NCI-H510A (cell line): ENCODE measurements at places on chromosomes 5 and 9.

- peak; percentile 33 for DNase-seq
Measured at GRCh38 chr9:86948074-86948929, 996 bp upstream of the GAS1 start.

- DNase-seq: no peak
Measured at GRCh38 chr5:93296338-93296737, 284.7 kb downstream of the NR2F1-AS1 start.

DNA sequence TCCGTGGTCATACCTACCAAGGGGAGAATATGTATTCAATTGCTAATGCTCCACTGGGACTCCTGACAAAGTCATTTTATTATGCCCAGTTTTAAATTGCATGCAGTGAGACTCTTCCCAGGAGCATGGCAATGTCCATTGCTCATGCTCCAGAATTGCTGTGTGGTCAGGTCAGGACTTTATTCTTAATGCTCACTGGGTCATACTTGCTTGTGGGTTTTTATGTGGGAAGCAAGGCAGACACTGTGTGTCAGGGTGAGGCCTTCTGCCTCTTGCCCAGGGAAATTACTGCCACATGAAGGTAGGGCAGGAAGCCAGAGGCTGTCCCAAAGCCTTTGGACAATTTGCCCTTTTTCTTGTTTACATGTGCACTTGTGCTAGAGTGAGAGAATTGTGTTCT, 164.6 kb upstream of the MEF2C start:
- no peak for DNase-seq

GRCh38 chr9:111794835-111795556, at the start of gene SHOC1:
Gene SHOC1 (minus strand): TSS chr9:111794937. CDS start chr9:111791418, 3,519 bp downstream.
- no peak for DNase-seq

DNA sequence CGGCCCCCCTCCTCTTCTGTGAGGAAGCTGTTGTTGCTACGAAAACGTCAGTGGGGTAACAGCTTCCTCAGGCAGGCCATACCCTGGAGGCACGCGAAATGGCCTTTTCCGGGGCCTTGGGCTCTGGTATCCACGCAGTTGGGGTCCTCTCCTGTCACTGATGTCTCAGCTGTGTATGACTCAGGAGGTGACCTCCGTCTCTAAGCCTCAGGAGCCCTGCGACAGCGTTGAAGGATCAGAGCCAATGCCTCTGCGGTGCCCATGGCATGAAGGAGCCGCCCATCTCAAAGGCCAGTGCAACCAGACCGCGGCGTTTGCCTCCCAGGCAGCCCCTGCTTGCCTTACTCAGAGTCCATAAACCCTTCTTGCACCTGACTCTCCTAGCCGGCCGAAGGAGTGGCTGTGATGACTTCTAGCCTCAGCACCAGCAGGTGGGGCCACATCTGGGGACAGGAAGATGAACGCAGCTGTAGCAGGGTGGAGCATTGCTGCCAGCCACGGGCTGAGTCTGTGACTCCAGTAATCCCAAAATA, 1.0 kb upstream of the MXD3 start:
- peak; percentile 21 for DNase-seq

- no peak for DNase-seq
Measured at GRCh38 chr5:669842-670395, 23.2 kb downstream of the TPPP start.

GRCh38 chr5:56814361-56814962, 887 bp upstream of the MAP3K1 start:
- no peak for DNase-seq

DNA sequence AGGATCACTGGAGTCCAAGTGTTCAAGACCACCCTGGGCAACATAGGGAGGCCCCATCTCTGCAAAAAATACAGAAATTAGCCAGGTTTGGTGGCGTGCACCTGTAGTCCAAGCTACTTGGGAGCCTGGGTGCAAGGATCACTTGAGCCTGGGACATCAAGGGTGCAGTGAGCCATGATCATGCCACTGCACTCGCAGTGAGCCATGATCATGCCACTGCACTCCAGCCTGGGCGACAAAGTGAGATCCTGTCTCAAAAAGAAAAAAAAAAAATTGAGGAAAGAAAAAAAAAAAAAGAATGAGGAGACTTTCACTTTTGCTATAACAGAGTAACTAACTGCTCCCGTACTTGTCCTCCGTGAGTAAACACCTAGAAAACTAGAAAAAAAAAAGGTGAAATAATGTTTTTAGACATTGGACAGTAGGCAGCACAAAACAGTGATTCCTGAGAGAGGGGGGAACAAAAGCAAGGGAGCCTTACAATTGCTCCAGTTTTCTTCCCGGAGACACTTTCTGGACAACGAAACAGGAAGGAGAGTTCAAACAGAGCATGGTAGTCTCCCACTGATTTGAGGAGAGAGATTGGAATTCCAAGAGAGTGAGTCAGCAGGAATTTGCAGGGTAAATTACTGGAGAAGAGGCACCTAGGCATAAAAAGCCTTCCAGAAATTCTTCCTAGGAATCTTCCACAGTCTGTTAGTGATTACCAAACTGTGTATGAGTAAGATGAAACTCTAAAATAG, 6.9 kb upstream of the ZBTB5 start:
- no peak for DNase-seq

DNA sequence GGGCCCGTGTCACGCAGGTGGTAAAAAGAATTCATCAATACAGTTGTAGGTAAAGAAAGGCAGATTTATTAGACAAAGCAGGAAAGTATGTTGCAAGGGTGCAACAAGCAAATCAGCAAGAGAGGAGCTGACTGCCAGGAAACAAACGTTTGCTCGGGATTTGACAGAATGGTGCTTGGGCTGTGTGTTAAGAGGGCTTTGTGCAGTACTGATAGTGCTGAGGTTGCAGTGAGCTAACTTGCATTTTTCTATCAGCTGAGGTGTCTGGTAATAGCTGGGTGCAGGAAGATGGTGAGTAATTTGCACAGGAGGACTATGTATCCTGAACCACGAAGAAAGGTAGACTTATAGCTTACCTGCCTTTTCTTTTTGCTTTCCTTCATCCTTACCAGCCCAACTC, 3.9 kb upstream of the RARS1 start:
- no peak for DNase-seq

DNA sequence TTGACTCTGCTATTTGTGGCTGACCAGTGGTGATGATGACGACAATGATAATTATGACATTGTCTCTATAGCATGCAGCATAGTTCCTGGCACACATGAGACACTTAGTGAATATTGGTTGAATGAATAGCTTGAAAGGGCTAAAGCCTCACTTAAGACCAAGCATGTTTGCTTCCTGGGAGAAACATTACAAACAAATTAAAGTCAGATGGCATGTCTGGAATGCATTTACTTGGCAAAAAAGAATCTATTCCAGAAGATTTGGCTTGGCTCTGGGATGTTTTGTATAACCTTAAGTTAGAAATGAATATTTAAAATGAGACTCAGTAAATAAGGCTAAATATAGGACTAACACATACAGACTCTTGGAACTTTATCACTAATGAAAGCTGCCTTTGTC, 21.6 kb downstream of the GAS1 start:
- no peak for DNase-seq

DNA sequence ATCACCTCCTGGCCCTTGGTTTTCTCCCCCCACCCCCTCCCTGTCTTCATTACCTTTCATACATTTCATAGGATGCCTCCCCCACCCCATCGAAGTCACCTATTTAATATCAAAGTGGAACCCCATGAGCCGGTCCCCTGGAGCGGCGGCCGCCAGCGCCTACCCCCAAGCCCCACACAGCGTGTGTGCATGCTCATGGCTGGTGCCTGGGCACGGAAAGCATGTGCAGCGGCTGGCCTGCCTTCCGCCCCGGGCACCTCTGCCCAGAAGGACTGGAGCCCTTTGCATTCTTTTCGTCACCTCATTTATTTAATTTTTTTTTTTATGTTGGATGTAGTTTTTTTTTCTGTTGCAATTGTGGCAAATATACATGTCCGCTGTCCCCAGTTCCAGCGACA, 116.2 kb downstream of the WNK2 start:
- DNase-seq: no peak

DNA sequence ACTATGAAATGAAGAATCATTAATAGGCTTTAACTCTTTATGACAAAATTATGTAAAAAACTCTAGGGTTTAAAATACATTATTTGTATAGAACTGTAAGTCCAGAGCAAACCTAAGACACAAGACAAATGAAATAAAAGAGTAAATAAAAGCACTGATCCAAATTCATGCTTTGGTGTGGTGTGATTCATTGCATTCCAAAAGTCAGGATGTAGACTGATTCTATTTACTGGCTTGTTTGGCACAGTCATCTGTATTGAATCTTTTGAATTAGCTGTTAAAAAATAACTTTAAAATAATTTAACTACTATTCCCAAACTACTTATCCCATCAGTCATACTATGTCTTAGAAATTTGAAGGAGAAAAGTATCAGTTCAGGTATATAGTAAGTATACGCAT, 31.1 kb downstream of the IL4 start:
- no peak for DNase-seq

DNA sequence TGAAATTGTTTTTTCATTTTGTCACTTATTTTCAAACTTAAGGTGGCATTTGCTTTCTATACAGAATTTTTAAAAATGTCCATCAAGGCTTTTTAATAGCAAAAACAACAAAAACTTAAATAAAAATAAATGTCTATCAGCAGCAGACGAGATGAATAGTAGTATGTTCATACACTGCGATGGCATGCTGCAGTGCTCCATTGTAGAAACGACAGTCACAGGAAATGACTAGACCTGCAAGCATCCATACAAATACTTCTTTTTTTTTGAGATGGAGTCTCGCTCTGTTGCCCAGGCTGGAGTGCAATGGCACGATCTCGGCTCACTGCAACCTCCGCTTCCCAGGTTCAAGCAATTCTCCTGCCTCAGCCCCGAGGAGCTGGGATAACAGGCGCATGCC, 41.4 kb downstream of the COL23A1 start:
- no peak for DNase-seq

DNA sequence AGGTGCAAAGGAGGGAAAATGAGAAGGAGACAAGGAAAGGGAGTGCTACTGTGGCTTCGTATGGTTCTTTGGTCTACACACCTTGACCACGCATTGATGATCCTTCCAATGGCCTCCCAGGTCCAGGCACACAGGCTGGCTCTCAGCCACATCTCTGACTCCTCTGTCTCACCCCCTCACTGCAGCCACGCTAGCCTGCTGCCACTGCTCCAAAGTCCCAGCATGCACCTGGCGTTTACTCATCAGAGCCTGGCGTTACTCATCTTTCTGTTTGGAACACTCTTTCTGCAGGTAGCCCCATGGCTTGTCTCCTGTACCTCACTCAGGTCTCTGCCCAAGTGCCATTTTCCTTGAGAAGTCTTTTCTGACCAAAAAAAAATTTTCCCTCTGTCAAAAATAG, 195.5 kb downstream of the SNCAIP start:
- no peak for DNase-seq

- no peak for DNase-seq
Measured at GRCh38 chr9:32260151-32260862, 124.1 kb upstream of the ACO1 start.

- no peak for DNase-seq
Measured at GRCh38 chr9:3961409-3961808, 338.5 kb downstream of the GLIS3 start.

DNA sequence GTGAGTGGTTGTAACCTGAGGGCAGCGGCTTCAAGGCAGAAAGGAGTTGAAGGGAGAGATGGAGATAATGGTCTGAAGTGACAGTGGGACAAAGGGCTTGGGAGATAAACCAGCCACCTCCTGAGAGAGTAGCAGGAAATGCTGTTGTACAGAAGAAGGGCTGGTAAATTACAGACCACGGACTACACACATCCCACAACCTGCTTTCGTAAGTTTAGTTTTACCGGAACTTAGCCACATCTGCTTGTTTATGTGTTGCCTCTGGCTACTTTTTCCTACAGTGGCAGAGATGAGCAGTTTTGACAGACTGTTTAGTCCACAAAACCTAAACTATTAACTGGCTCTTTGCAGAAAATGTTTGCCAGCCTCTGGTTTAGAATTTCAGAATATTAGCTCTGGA, 269.5 kb downstream of the ARHGEF28 start:
- no peak for DNase-seq

- DNase-seq: no peak
Measured at GRCh38 chr5:1230551-1230950, 5.4 kb downstream of the SLC6A18 start.

- DNase-seq: no peak
Measured at GRCh38 chr9:15761551-15761950, 208.7 kb downstream of the CCDC171 start.

DNA sequence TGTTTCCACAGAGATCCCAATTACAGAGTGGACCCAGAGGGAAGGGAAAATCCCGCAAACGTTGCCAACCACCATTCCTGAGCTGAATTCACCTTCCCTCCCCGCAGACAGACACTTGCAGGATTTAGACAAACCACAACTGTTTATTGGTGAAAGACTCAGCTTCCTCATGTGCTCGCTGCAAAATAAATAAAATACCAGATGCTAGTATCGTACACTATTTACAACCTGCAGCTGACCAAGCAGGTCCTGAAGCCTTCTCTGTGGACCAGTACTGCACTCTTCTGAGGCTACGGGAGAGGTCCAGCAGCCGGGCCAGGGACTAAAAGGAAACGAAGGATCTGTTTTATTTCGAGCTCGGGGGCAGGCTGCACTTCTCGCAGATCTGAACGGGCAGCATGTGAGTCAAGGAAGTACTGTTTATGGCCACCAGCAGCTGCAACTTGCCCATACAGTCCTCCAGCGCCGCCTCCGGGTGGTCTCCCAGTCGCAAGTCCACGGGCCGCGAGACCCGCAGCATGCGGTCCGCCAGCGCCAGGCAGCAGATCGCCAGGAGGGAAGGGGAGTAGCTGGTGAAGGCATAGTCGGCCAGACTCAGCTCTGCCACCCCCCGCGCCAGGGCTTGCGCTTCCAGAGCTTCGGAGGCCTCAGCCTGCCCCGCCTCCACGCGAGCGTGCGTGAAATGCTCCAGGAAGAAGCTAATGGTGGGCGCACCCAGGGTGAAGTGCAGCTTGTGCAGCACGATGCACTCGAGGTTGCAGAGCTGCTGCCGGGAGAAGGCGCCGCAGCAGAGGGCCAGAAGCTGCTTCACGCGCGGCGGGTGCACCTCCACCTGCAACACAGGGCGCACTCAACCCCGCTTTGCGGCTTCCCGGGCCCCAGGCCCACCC, 2.1 kb downstream of the CCNO start:
- DNase-seq: no peak

- no peak for DNase-seq
Measured at GRCh38 chr9:2066312-2067273, 51.4 kb downstream of the SMARCA2 start.

DNA sequence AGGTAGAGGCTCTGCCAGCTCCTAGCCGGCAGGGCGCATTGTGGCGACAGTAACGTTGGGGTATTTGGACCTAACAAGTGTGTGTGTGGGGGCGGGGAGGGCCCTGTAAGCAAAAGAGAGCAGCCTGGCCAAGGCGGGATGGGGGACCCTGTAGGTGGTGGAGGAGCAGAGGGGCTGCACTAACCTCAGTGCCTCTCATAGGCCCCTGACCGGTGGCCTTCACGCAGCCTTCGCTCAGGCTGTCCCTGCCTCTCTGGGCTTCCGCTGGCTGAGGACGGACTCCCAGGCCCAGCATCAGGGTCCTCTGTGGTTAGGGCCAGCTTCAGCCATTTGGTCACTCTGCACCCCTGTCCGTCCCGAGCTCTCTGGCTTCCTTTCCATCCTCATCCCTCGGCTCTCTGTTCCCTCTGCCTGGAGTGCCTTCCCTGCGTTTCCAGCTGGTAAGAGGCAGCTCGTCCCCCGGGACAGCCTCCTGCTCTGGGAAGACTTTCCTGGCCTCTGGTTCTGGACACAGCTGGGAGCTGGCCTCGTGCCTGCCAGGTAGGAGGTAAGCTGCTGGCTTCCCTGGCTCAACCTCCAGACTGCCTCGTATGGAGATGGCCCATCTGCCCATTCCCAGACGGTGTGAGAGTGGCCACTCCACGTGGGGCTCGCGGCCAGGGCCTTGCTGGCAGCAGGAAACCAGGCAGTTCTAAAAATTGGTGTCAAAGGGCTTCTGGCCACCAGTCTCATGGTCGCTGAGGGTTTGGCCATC, 39.3 kb upstream of the PHYKPL start:
- no peak for DNase-seq
